ENCODE measurements at places on chromosomes 12 and 14.

- no peak for DNase-seq
Observed at GRCh38 chr12:59636945-59637691, 41.3 kb downstream of the SLC16A7 start.

- no peak for DNase-seq
Observed at GRCh38 chr12:66674495-66675122, 4.3 kb downstream of the GRIP1 start.

GRCh38 chr14:51792809-51793208, 67.6 kb upstream of the GNG2 start:
- DNase-seq: no peak

DNA sequence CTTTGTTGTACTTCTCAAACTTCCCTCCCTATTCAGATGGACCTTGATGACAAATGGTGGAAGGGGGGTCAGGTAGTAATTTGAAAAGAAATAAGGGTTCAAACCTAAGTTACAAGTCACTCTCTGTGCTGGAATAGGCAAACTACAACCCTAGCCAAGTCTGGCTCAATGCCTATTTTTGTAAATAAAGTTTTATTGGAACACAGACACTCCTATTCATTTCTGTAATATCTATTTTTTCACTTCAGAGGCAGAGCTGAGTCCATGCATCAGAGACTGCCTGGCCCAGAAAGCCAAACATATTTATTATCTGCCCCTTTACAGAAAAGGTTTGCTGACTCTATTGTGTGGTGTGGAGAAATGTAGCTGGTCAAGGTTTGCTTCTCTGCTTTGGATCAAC, 78.4 kb upstream of the RIN3 start:
- DNase-seq: no peak

DNA sequence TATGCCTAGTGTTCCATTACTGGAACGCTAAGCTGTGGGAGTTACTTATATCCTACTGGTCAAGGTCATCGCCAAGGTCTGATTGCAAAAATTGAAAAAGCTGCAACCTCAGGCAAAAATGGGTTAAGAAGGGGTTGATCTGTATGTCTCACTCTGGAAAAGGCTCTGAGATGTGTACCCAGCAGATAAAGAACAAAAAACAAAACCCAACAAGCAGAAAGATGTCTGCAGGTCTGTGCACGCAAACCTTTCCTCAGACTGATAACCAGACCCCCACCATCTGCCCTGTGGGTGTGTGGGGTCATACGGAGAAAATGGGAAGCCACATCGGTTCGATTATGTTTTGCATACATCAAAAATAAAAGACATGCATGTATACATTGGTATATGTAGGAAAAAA, 56.4 kb downstream of the TESC start:
- DNase-seq: no peak

GRCh38 chr12:177980-178828, 35.8 kb downstream of the SLC6A12 start:
- no peak for DNase-seq

DNA sequence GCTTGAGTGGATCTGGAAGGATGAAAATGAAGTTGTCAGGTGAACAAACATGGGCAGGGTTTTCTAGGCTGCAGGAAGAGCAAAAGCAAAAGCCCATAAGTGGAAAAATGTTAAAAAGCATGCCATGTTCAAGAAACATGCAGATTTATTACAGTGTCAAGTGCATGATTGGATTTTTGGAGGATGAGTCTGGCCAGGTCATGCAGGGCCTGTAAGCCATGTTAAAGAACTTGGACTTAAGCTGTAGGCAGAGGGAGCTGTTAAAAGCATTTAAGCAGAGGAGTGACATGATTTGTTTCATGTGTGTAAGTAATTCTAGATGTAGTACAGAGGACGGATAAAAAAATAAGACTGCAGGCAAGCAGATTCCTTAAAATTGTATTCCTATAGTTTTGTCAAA, 16.3 kb upstream of the SINHCAF start:
- no peak for DNase-seq

- no peak for DNase-seq
Observed at GRCh38 chr14:101727611-101728366, 33.7 kb upstream of the PPP2R5C start.

DNA sequence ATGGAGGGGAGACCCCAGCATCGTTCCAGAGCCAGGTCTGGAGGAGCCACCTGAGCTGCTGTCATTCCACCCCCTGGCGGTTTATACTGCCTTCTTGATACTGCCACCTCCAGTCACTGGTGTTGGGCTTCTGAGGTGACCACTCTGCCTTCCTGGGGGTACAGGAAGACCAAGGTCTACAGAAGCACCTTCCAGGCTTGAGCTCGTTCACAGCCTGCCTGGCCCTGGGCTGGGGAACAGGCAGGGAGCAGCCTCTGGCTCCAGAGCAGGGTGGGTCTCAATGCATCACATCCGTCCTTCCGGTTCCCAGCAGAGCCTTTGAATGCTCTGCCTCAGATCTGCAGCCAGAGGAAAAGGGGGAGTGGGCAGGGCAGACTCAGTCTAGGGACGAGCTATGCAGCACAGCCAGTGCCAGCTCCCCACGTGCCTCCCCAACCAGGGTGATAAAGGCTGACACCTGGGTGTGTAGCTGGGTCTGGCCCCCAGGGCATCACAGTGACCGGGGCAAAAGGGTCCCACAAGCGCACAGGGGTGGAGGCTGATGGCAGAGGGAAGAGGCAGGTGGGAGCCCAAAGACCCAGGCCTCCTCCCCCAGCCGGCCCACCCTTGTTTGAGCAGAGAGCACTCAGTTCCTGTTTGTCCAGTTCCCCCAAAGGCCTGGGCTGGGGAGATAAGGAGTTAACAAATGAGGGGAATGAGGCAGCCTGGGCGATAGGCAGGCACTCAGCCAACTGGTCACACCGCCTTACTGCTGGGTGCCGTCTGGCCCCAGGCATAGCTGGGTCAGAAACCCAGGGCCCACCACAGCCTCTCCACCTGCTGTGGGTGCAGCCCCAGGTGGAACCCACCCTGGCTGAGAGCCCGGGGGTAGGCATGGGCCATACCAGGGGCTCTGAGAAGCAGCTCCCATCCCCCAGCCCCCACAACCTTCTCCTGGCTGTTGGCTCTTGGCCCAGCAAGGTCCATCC, 17.1 kb downstream of the DEGS2 start:
- DNase-seq: no peak

GRCh38 chr14:100225169-100225568, 13.8 kb upstream of the YY1 start:
- no peak for DNase-seq

- DNase-seq: no peak
Observed at GRCh38 chr12:32819424-32819823, 63.7 kb upstream of the YARS2 start.

- DNase-seq: no peak
Observed at GRCh38 chr12:10369557-10370415, 20.1 kb downstream of the KLRK1 start.

GRCh38 chr12:89731089-89731488, 22.5 kb upstream of the ATP2B1 start:
- no peak for DNase-seq

DNA sequence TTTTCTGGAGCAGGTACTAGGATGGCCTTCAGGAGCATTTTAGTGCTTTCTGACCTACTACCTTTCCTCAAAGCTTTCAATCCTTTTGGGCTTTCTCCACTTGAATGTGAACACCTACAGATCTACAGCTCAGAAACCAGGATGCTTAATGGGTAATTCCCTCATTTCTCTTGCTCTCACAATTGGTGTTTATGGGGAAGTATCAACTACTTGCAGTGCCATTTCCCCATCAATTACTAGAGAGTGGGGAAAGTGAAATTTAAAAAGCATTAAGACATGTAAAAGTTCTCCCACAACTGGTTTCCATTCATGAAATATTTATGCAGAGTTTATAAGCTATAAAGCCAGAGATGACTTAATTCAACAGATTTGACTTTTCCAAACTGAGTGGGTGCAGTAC, 2.1 kb upstream of the YY1 start:
- DNase-seq: no peak

DNA sequence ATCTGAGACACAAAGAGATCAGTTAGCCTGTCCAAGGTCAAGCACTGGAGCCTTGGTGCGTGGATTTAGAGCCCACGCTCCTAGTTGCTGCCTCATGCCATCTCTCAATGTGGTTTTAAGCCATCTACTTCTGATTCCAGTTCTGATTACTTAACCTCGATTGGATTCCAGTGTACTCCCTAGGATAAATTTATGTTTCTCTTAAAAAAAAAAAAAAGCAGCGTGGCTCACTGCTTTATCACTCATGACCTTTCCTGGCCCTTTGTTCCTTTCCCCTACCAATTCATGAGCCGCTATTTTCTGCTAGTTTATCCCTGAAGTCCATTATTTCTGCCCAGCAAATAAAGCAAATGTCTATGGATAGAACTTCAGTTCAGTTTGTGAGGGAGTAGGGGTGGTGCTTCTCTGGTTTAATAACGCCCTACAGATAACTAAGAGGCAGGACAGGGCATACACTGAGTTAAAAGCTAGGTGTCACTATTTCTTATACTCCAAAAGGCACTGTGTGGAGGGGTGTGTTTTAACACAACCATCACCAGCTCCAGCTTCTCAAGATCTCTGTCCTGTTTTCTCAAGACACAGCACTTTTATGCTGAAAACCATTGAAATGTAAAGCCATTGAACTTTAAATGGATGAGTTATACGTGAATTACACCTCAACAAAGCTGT, 9.8 kb upstream of the PARP11 start:
- no peak for DNase-seq

GRCh38 chr14:92585981-92586937, 72.7 kb downstream of the RIN3 start:
- DNase-seq: no peak

- DNase-seq: no peak
Observed at GRCh38 chr12:11171969-11172675, 1.1 kb downstream of the SMIM10L1 start.

- no peak for DNase-seq
Observed at GRCh38 chr12:120841525-120841924, 62.6 kb downstream of the SPPL3 start.

DNA sequence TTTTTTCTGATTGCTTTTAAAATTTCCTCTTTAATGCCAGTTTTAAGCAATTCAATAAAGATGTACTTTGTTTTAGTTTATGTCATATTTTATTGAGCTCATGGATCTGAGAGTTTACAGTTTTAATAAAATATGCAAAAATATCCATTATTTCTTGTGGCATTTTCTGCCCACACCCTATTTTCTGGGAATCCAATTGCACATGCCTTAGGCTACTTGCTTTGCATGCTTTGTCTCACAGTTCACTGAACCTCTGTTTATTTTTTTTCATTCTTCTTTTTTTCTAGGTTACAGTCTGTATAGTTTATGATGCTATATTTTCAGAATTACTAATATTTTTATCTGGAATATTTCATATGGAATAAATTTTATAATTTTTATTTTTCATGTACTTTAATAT, 1258.0 kb downstream of the FSCB start:
- no peak for DNase-seq

- no peak for DNase-seq
Observed at GRCh38 chr12:2294651-2295475, 242.1 kb downstream of the CACNA1C start.

GRCh38 chr12:98533723-98534251, 18.4 kb downstream of the TMPO start:
- no peak for DNase-seq

Measured in activated CD8-positive, alpha-beta memory T cell treated with anti-CD3 and anti-CD28 coated beads for 1 hour (primary cell).